ENCODE measurements at places on chromosomes 11 and 22.

DNA sequence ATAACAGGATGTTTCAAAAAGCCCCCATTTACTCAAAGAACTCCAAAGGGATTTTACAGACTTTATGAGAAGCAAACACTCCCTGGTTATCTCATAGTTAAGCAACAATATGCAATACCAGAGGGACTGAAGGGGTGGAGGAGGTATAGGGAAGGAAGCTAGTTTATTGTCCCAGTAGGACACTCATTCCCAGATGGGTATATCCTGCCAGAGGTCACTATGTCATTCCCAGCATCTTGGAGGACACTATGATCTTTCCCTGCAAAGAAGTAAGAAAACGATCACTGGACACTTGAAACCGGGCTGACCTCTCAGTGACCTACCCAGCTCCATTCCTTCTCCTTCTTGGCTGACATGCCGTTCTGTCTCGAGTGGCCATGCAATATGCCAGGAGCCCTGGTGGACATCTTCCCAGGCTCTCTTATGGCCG, 114.5 kb downstream of the NAT10 start:
- DNase-seq = no peak

DNA sequence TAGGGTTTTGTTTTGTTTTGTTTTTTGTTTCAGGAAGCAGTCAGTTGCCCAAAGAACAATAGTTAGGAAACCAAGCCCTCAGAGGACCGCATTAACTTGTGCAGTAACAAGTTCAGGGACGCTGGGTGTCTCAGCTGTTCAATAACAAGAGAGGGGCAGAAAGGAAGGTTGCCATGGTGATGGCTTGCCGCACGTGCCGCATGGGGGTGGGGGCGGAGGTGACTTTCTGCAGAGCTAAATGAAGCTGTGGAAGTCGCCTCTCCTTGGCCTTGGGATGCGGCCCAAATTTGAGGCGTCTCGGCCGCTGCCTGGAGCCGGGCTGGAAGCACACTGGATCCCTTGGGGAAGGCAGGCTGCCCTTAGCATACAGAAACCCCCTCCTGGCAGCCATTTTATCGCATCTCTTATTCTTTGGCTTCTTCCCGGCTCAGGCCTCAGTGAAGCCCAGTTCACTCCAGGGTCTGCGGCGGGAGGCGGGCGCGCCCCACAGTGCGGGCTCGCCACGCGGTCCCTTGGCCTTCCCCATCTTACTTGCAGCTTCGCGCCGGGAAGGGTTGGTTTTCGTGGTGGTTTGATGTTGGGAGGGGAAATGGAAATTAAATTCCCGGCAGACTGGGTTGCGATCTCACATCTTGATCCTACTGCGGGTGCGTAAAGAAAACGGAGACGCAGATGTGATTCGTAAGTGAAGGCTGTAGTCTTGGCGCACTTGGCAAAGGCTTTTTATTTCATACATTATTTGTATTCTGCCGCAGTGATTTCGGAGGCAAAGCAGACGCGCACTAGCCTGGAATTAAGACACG, 94.3 kb downstream of the SLC17A6 start:
- no peak for DNase-seq

DNA sequence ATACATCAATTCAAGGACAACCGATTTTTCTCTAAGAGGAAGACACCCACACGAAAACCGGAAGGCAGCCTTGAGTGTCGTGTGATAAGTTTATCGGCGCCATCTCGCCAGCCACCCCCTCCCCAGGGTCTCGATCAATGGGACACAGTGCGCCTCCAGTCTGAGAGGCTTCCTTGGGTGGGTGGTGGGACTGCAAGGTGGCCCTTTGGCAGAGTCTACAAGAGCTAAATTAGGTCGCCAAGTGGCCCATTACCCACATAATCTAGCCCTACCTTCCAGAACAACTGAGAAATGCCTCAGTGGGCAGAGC, 64.0 kb downstream of the CD6 start:
- no peak for DNase-seq

- no peak for DNase-seq
These were observed 13.1 kb downstream of the LRRC32 start for GRCh38 chr11:76657187-76658170.

- DNase-seq = no peak
These were observed 665.4 kb upstream of the CCDC90B start for GRCh38 chr11:83951521-83951920.
